Activated CD4-positive, alpha-beta memory T cell treated with anti-CD3 and anti-CD28 coated beads, Interleukin-2, amount 10 ng/mL, durations not matched to agents 7 days and 5 days (primary cell): ENCODE measurements at places on chromosomes 4 and X.

GRCh38 chrX:154990496-154990895, 32.0 kb downstream of the F8 start:
- no peak for DNase-seq

DNA sequence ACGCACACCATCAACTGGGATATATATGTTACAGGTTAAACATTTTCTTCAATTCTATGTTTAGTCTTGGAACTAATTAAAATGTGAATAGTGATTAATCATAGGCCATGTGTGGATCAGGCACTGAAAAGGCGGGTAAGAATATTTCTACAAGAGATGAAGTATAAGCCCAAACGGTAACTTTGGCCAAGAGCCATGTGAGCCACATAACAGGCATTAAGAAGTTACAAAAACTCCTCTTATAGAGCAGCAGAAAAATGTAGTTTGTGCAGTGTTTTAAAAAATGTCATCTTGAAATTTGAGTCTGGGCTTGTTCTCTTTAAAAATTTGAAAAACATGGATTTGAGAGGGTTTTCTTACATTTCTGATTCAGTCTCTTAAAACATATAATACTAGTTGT, 521.8 kb upstream of the DIPK2B start:
- no peak for DNase-seq

DNA sequence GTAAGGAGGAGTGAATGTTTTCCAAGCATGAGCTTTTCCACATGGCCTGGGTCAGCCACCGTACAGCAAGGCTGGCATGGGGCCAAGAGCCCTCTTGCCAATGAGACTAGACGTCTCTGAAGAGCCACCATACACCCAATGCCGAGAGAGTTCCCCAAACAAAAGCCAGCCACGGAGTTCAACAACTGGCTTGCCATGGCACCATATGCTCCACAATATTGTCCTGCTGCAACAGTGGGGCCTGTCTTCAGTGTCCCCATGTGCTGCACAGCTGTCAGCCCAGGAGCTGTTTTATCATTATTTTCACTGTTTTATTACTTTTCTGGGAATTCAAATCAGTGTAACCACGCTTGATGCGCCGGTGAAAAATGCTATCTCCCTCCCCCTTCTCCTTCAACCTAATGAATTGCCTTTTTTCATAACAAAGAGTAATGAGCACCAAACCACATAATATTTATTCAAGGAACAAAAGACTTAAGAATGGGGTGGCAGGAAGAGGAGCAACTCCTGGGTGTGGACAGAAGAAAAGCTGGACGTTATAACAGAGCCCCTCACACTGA, 18.4 kb downstream of the MAML3 start:
- DNase-seq = no peak

GRCh38 chr4:3690551-3691152, 75.5 kb upstream of the ADRA2C start:
- no peak for DNase-seq

DNA sequence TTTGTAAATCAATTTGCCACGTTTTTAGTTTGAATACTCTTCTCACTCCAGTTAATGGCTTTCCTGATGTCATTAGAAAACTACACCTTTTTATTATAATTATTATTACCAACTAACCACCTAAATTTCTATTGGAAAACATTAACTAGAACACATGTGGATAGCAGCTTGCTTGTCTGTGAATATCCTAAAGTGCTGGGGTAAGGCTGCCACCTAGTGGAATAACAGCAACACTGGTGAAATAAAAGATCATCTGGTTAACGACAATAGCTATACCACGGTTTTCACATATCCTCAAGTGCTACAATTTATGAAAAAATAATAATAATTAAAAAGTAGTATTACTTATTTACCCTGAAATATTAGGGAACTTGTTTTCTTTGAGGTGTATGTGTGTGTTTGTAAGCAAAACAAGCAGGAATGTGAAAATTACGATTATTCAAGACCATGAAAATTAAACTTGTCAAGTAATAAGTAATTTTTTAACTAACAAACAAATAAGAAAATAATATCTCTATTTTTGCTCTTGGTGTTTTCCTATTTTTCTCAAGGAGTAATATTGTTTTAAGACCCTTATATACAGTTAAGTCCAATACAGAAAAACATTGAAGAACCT, 130.1 kb upstream of the TECRL start:
- peak; percentile 21 for DNase-seq

GRCh38 chrX:133590703-133591505, 175.6 kb upstream of the GPC4 start:
- DNase-seq = no peak
